WTC11 (cell line): ENCODE measurements at places on chromosomes 4 and X.

GRCh38 chr4:155530290-155530689 lies 136.4 kb upstream of the GUCY1A1 start:
- DNase-seq = no peak

- no peak for DNase-seq
Measured at GRCh38 chr4:89400287-89401035, 92.9 kb upstream of the GPRIN3 start.

- DNase-seq = peak; percentile 59
Measured at GRCh38 chr4:24471486-24472160, 112.7 kb downstream of the DHX15 start.

GRCh38 chr4:187617113-187617512 lies 378.5 kb upstream of the ZFP42 start:
- DNase-seq = no peak

DNA sequence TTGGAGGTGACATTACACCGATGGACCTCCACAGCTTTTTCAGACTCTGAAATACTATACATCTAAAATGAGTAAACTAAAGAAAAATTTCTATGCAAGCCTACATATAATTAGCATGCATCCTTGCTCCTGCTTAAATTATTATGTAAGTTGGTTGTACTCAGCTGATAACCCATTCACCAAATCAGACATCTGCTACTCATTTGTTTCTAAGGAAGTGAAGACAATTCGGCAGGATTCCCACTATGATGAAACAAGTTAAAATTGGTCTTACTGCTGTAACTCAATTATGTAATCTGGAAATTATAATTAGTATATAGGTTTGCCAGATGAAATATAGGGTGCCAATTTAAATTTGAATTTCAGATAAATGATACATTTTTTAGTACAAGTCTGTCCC lies 59.5 kb upstream of the FGF13 start:
- no peak for DNase-seq

DNA sequence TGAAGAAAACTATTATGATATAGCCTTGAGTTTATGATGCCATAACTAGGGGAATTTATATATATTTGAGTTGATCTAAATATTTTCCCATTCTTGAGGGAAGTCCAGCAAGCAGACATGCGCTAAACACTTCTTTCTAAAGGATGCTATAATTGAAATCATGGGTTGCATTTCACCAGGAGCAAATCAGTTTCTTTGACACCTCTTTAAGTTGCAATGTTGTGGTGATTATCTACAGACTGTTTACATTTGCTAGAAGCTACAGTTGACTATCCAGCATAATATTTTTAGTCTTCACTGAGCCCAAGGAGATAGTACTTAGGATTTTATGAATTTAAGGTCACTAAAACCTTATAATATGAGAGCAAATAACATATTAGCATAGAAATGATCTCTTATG lies 43.9 kb downstream of the ANAPC4 start:
- DNase-seq = no peak

DNA sequence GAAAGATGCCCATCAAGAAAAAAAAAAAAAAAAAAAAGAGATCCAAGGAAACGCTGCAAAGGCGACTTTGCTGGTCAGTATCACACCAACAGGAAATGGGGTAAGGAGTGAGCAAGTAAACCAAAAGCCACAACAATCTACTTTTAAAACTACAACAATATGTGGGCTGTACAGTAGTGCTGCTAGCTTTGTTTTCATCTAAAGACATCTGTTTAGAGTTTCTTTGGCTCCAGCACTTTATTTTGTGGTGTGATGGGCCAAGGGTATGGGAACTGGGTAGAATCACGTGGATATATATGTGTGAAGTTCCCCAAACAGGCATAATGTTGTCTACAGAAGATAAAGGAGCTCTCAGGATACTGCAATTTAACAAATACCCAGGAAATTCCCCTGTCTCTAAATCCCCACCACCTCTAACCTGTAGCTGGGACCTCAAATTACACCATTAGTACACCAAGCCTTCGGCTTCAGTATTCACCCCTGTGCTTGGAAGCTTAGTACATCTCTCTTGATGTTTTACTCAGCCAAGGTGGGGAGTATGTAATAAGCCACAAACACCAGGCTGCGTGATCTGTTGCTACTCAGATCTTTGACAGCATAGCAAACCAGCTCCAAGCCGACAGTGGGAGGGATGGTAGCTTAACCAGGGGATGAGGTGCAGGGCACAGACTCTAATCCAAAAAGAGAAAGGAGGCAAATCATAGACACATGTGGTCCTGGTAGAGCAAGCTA lies 207.9 kb downstream of the HS6ST2 start:
- no peak for DNase-seq

- no peak for DNase-seq
Measured at GRCh38 chr4:142203505-142203904, 567.1 kb downstream of the IL15 start.

GRCh38 chr4:38650133-38650532 lies 13.9 kb upstream of the KLF3 start:
- DNase-seq = no peak

- DNase-seq = no peak
Measured at GRCh38 chr4:10276152-10276551, 159.6 kb upstream of the WDR1 start.

DNA sequence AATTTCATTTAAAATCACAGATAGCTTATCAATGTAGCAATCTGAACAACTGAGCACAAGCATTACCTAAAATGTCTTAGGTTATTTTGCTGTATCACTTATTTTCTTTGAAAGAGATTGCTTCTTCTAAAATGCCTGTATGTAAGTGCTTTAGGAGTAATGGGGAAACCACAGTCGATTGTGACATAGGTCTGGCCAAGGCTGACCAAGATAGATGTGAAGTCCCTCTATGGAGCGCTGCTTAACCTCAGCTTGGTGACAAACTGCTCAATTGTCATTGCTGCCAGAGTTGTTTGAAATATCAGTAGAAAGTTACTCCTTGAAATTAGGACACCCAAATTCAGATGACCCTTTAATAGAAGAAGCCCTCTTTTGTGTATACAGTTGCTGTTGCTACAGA lies 401.9 kb upstream of the NDST4 start:
- no peak for DNase-seq

DNA sequence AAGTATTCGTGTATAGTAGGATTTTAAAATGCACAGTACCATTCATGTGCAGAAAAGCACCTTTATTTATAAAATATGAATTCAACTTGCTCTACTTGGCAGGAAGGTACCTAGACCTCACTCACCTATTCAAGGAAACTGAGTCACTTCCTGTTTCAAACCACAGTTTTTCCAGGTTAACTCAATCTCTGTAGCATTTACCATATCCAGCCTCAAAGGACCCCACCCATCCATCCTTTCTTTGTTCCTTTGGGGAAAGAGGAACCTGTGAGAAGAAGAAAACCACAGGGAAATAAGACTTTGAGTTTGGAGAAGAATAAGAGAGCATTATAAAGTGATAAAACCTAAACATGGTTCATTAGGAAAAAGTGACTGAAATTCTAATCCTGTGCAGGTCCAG lies 250.7 kb downstream of the CBR4 start:
- DNase-seq = no peak

DNA sequence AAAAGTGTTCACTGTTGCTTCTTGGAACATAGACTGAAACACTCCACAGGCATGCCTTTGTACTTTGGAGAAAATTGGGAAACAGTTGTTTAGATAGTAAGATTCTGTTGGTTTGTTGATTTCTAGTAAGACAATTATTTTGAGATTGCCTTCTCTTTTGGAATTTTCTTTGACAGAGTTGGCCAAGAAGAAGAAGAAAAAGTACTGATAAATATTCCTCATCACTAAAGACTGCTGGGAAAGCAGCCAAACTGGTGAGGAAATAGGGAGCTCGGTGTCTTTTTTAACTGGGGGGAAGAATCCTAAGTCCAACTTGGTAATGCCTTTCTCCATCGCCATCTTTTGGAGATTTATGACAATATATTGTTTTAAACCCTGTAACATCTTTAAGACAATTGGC lies 370.7 kb downstream of the GPAT3 start:
- no peak for DNase-seq

DNA sequence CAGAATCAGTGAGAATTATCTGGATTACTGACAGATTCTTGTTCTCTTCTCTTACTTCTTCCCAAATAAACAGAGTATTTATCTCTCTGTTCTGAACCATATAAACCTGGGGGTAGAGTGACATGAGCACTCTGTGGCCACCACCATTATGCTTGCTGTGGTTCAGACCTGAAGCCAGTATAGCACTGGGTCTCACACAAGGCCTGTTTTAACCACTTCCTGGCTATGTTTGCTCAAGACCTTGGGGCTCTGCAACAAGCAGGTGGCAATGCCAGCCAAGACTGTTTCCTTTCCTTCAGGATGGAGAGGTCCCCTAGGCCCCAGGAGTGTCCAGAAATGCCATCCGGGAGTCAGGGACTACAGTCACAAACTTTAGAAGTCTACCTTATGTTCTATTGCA lies 21.7 kb upstream of the HEPH start:
- DNase-seq = no peak

DNA sequence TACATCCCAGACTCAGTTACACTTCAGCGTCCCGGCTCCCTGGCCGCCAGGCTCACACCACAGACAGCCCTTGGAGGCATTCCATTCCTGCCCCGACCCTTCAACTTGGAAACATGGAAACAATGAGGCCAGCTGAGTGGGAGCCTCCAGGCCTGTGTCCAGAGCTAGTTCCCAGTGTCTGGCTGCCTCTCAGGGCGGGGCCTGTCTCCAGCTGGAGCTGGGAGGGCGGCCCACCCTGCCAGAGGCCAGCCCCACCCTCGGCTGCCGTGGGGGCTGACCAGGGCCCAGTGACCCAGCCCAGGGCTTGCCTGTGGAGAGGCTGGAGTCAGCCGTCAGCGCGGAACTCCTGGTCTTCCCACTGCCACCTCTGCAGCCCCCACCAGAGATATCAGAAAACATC lies 37.4 kb upstream of the SPON2 start:
- DNase-seq = no peak

- no peak for DNase-seq
Measured at GRCh38 chr4:174324236-174324635, 40.5 kb downstream of the CEP44 start.

- DNase-seq = no peak
Measured at GRCh38 chrX:150762258-150763165, 69.3 kb downstream of the MTMR1 start.

DNA sequence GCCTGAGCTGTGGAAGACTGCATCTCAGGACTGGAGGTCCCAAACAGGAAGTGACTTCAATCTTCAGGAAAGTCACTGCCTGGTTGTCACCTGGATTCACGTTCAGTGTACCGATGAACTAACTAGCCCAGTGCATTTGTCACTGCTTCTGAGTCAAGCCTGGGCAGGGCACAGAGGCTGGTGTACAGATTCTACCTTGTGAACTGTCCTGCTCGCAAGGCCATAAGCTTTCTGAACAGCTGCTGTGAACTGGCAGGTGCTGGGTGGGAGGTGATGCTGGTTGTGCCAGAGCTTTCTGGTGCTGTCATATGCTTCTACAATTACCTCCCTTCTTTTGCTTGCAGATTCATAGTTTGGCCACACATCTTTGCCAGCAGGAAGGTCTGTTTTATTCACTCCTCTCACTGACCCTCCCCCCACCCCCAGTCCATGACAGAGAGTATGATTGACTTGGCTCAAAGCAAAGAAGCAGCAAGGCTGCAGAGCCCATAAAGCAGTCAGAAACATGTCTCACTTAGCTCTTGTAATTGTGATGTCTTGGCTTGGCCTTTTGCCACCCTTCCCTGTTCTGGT lies 40.5 kb downstream of the ZCCHC12 start:
- no peak for DNase-seq

DNA sequence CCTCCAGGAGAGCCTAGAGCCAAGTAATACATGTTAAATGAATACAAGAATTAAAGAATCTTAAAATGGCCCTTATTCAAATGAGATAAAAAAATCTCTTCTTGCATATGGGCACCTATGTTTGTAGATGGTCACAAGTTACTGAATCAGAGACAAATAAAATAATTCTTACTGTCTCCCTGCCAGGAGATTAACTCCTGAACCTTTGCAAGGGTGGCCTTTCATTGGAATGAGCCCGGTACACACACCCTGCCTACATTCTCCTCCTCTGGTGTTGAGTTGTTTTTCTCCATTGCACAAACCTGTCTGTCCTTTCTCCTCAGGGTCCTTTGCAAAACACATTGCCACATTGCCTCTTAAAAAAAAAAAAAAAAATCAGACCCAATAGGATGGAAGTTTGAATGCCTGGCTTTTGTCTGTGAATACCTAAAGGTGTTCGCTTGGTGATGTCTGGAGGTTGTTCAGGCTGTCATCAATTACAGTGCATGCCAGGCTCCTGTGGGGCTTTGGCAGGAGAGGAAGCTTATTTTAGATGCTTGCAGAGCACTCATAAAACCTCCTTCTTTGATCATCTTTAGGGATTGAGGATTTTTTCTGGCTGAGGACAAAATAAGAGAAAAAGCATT lies 8.3 kb upstream of the TMEM154 start:
- no peak for DNase-seq

- no peak for DNase-seq
Measured at GRCh38 chrX:11597479-11597878, 68.2 kb downstream of the ARHGAP6 start.

DNA sequence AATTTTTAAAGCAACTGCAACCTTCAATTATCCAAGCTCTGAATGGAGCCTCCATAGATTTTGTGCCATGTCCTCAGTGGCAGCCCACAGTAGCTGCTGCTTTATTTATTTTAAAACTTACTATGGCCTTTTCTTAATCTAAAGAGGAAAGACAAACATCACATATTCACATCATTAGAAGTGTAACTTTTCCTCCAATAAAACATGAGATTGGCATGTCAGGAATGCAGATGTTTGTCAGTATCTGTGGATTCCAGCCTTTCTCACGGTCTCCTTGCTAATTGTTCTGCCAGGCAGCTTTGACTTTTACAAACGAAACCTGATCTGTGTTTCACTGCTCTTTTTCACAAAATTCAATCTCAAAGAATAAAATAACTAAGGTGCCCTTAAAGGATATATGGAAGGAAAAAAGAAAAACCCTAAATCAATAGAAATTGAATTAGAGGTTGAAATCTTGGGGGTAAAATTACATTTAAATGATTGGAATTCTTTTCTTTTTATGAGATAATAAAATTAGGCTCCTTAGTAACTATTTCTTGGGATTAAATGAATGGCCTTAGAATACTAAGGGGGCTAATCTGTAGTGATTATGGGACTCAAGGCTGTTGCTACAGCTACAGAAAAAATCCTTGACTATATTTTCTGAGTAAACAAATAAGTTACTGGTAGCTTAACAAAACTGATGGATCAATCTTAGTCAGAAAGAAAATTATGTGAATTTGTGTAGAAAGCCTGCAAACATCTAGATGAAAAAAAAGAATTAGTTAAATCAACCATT lies 151.3 kb downstream of the RTL9 start:
- no peak for DNase-seq

DNA sequence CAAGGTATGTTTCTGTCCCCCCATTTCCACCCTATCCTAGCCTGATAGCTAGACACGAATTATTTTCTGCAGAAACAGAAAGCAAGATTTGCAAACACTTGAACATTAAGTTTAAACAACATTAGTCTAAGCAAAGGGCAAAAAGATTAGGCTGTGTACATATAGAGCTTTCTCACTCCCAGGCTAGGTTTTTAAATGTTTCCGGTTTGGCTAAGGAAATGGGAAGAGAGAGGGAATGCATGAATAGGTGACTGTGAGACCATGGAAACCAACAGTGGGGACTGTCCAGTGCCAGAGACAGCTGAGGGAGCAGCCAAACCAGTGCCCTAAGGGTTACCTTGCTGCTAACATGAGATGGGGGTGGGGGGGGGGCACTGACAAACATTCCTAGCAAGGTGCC lies 242.7 kb downstream of the SCFD2 start:
- no peak for DNase-seq
